Stimulated activated CD4-positive, alpha-beta T cell treated with anti-CD3 and anti-CD28 coated beads, Interleukin-4, amount 100 ng/mL, for 1 hour (primary cell): ENCODE measurements at places on chromosomes 7 and 10.

GRCh38 chr10:18224626-18225445, 84.6 kb downstream of the CACNB2 start:
- no peak for DNase-seq

GRCh38 chr10:79047875-79048638, 20.7 kb upstream of the ZMIZ1 start:
- DNase-seq, result peak; percentile 49

- DNase-seq, result no peak
Observed at GRCh38 chr10:26733750-26734568, 36.5 kb downstream of the PDSS1 start.

- no peak for DNase-seq
Observed at GRCh38 chr7:2173189-2173827, 59.4 kb downstream of the MAD1L1 start.

GRCh38 chr7:72919256-72919775, 5.6 kb upstream of the POM121 start:
- DNase-seq, result no peak

GRCh38 chr7:23338863-23339262, 39.7 kb downstream of the MALSU1 start:
- DNase-seq, result no peak

DNA sequence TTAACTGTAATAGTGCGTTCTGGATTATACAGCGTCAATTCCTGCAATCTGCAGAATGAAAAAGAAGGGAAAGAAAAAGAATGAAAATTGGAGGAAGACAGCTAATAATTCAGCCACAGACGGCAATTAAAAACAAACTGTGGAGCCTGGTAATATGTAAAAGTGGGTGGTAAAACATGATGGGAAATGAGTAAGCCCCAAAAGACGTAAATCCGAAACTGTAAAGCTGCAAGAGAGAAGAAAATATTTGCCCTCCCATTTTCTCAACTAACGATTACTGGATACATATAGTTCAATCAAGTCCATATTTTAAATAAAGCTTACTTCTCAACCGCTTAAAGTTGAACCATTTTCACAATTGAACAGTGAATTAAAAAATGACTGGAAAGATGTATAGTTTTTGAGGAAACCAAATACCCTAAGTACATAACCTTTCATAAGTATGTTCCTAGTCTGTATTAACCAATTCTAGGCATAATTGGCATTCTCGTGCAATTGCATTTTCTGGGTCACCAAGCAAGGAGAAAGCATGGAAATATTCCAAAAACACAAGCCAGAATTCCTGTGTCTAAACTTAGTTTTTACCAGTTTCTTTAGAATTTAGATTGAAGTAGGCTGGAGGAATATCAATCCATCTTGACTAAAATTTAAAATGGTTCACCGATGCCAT, 44.8 kb downstream of the MALSU1 start:
- no peak for DNase-seq

DNA sequence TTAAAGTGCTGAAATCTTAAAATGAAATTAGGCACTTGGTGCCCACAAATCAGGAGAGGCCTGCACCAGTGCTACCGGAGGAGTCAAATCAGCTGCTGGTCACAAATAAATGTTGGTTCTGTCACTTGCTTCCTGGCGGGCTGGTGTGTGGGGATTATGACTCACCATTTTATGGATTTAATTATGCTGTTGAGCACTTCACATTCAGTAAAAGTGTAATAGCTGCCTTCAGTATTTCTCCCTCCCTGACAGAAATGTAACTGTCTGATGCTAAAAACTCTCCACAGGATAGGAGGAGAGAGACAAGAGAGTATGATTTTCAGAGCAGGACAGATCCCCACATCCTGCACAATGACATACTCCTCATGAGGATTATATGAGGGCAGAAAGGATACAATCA, 186.0 kb downstream of the JAZF1 start:
- no peak for DNase-seq

DNA sequence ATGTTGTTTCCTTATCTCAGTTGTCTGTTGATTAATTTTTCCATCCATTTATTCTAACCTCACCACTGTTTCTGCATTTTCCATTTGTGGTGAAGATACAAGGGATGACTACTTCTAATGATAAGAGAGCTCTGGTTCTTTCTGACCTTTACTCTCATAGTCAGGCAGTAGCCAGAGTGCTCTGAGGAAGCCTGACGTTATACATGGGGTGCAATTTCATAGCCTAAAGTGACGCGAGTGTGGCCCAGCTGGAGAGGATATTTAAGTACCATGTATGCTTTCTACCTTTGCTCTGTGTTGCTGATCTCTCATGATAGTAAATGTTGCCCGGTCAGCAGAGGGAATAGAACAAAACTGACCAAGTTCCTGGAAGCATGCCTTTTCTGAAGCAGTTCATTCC, 33.9 kb upstream of the CYCS start:
- no peak for DNase-seq

- DNase-seq, result no peak
Observed at GRCh38 chr7:1085910-1086421, 1.9 kb upstream of the GPER1 start.

DNA sequence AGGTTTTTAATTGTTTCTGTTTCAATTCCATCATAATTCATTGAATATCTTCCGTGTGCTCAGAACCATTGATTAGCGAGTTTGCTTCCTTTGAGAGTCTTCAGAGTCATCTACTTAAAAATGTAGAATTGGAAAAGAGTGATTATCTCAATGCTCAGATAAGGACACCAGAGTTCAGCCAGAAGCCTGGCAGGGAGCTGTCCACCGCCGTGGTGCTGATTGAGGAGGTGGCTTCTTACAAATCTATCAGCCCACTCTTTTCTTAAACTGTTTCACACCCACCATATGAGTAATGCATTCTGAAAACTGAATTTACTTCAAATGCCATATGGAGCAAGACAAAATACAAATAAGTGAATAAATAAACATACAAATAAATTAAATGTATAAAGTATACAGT, 79.3 kb downstream of the INSYN2A start:
- DNase-seq, result peak; percentile 32

DNA sequence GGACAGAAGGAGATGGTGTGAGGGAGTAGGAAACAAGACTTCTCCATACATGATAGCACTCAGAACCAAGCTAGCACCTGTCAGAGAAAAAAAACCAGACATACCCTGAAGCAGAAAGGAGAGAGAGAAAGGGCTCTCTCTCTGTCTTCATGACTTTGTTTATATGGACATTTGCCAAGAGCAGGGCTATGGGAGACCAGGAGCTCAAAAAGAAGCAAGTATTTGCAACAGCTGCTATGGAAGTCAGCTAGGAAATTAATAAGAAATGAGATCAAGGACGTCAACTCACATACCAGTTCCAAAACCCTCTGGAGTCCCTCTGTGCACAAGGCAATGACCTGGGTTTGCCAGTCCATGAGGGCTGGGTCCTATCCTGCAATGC, 111.6 kb downstream of the SGMS1 start:
- DNase-seq, result no peak

GRCh38 chr10:103154521-103155299, 38.4 kb downstream of the NT5C2 start:
- DNase-seq, result no peak

DNA sequence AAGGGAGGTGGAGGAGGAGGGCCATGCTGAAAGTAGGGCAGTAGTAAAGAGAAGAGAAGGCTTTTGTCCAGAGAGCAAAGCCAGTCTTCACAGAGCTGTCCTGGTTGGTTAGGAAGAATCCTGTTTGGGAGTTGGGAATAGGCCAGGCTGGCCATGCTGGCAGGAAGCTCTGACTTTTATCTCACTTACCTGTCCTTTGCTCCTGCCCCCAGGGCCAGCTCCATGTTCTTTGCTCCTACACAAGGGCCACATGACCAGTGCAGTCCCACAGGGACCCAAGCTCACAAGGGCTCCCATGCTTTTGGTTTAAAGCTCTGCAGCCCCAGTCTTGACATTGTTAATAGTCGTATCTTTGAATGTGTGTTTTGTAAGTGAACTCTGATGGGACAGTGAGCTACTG, 161.6 kb upstream of the KMT2E start:
- no peak for DNase-seq

GRCh38 chr7:24576171-24577025, 3.1 kb downstream of the PALS2 start:
- DNase-seq, result no peak
